Uterus (tissue), 4 donors: ENCODE measurements at places on chromosomes 6 and 20.

- no peak for DNase-seq
These were observed 81.3 kb downstream of the AFDN start for GRCh38 chr6:167907837-167908681.

- no peak for DNase-seq
These were observed 118.4 kb upstream of the SLC2A12 start for GRCh38 chr6:134170844-134171243.

GRCh38 chr6:20448828-20449227 lies 47.1 kb downstream of the E2F3 start:
- DNase-seq: no peak

GRCh38 chr20:47552996-47553395 lies 51.3 kb downstream of the NCOA3 start:
- DNase-seq: no peak

DNA sequence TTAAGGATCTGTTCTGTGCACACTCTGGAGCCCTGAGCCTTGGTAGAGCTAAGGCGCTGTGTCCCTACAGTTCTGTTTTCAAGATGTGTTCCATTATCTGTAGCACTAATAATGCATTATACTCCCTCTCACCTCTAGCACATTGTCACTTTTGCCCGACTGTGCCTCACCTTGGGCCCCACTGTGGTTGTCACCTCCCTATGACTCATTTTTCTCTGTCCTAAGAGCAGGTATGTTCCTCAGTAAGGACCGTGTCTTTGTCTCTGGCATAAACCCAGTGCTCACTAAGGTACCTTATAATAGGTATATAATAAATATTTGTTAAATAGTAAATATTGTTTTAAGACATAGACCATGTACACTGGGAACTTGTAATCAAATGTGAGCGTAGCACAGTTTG lies 942.5 kb upstream of the CITED2 start:
- DNase-seq: no peak

- no peak for DNase-seq
These were observed 196.0 kb downstream of the BTBD3 start for GRCh38 chr20:12113468-12114371.

DNA sequence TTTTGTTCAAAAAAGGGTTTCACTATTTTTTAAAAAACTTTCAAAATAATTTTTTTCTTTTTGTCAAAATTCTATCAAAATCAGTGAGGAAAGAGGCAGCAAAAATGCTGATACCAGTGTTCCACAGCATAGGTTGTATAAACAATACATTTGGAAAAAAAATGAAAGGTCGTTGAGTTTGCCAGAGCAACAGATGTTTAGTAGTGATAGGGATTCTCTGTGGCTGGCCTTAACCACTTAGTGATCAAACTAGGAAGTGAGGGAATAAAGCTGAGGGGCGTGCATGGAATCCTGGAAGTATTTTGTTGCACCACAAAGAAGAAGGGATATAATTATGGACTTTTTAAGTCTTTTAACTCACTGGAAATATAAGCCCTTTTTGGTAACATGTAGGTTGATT lies 555.3 kb upstream of the CHD6 start:
- DNase-seq: no peak

GRCh38 chr6:64128301-64129024 lies 492.9 kb downstream of the PHF3 start:
- DNase-seq: no peak

DNA sequence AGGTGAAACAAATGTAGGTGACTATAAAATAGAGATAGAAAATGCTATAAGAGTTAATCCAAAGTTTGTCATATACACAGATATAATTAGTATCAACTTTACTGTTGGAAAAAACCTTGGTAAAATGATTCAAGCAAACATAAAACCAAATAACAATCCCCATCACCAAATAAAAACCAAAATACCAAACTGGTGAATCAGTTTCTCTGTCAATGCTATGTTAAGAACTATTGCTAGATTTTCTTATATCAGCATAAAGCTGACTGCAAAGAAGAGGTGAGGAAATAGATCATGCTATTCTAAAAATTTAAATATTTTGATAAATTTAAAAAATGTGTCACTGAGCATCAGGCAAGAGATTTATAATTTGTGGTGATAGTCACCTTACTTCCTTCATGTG lies 658.4 kb downstream of the PHF3 start:
- no peak for DNase-seq

DNA sequence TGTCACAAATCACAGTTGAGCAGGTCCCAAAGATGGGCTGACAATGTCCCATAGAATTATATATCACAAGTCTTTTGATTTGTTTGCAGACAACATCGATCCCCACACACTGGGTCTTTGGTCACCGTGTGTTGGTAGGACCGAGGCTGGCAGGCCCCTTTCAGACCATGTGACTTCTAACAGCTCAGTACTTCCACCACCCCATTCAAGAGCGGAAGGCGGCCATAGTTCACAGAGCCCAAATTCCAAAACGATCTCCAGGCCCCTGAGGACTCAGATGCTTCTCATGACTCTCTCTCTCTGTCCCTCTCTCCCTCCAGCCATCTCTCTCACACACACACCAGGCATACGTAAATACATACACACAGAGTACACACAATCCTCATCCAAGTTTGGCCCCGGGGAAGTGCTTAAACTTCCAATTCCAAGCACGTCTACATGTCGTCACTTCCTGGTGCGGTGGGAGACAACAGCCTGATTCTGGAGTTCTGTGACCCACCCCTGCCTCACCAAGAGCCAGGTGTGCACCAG lies 155.9 kb upstream of the INSM1 start:
- no peak for DNase-seq
